ENCODE measurements at places on chromosomes 7 and 10.
A peak's percentile ranks its signal among the peaks of the same experiment; 100 is the strongest.

- DNase-seq: no peak
These were observed 231.1 kb downstream of the ADAM12 start for GRCh38 chr10:126157189-126157588.

DNA sequence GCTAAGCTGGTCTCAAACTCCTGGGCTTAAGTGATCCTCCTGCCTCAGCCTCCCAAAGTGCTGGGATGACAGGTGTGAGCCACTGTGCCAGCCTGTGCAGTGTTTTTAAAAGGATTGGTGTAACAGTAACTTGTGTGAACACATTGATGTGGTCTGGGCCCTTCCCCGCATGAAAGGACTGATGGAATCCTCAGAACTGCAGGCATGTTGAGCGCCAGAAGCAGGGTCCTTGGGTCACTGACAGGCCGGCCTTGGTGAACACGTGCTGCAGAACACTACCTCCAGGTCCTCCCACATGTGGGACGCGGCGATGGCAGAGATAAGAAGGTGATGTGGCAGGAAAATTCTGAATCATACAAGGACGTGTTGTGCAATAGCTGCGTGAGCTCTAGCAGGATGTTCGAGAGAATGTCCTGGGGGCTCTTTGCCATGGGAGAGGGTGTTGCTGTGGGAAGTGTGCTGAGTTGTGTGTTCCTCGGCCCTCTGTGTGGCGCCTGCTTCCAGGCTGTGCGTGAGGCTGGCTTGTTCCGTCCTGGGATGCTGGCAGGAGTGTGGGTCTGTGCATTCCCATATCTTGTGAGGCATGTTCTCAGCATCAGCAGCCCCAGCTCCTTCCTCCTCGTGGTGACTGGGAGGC is 68.2 kb downstream of the DNAJB6 start:
- DNase-seq: no peak

GRCh38 chr10:125101049-125101448 is 59.3 kb downstream of the CTBP2 start:
- DNase-seq: no peak

DNA sequence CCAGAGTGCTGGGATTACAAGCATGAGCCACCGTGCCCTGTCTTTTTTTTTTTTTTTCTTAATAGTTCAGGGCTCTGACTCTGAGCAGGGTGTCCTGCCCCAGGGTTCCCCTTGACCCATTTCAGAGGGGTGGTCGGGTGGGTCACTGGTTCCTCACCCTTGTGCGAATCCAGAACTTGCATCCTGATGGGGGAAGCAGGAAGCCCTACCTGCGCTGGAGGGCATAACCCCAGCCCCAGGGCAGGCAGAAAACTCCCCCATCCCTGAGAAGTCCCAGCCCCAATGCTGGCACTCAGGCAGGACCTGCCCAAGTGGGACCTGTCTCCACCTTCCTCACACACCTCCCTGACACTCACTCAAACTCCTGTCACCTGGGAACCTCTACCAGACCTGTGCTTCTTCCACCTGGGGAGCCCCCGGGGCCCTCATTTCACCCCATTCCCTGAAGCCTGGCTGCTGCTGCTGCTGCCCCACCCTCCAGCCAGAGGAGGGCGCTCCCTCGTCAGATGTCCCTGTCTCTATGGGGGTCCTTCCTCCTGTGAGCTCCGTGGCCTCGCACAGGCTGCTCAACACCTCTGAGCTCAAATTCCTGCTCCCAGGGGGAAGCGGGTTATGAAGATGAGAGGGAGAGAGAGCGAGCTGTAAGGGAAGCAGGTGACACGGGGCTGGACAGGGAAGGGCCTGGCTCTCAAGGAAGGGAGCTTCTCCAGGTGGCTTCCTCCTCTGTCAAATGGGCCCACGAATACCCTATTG is 15.1 kb upstream of the ZNF273 start:
- DNase-seq: peak; percentile 46

- no peak for DNase-seq
These were observed 22.3 kb downstream of the PDGFA start for GRCh38 chr7:497346-497745.

DNA sequence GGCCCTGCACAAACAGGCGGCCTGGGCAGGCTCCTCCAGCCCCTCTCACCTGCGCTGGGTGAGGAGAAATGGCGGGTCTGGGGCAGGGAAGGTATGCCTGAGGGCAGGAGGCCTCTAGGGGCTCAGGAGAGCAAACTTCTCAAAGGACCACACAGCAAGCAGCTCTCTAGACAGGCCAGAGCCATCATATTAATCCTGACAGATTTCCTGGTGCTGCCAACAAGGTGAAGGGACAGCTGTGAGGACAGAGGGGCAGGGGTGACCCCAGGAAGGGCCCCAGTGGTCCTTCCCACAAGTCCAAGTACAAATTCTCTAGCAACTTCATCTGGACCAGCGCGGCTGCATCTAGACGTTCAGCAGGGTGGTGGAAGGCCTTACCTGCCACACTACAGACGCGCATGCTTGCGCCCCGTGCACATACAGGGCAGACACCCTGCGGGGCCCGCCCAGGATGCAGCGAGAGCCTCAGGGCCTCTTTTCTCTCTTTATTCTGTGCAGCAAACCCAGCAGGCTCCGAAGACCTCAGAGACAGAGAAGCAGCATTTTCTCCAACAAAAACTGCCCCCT is 62.1 kb downstream of the ZRANB1 start:
- no peak for DNase-seq

GRCh38 chr10:14022052-14022451 is 308.7 kb downstream of the FRMD4A start:
- no peak for DNase-seq

- DNase-seq: no peak
These were observed 459.3 kb downstream of the HTR7 start for GRCh38 chr10:90398566-90398965.

- DNase-seq: no peak
These were observed 278.3 kb downstream of the MAD1L1 start for GRCh38 chr7:1954366-1955004.

- no peak for DNase-seq
These were observed 12.3 kb downstream of the DDIT4 start for GRCh38 chr10:72285972-72286521.

- no peak for DNase-seq
These were observed 207.6 kb upstream of the ZNF32 start for GRCh38 chr10:43856299-43856698.

DNA sequence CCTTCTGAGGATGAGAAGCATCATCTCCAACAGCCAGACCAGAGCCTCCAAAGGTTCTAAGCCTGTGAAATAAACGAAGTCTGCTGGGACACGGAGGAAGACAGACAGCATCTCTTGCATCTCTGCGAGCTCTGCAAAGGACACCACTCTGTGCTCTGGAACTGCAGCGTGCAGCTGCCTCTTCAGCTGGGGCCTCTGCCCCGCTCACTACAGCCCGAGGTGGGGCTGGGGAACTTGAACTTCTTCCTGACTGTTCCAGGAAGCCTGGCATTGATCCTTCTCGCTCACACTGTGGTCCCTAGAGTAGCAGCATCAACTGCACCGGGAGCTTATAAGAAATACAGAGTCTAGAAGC is 163.3 kb downstream of the USP6NL start:
- no peak for DNase-seq

DNA sequence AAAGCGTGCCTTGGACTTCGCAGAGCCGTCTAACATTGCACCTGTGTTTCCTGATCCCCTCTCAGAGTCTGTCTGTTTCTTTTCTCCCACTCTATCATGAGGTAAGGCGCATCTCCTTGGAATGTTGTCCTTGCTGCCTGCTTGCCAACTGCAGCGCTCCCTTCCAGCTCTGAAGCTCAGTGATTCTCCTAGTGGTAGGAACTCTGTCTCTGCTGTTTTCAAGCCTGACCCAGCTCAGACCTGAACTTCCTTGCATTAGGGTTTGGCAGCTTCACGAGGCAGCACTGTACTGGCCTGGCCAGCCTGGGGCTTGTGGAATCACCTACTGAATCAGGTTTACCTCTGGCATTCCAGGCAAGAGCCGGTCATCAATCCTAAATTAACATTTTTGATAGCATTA is 123.9 kb downstream of the CREB5 start:
- DNase-seq: no peak

- DNase-seq: peak; percentile 67
These were observed 3.5 kb downstream of the ARID5B start for GRCh38 chr10:61904733-61905725.

DNA sequence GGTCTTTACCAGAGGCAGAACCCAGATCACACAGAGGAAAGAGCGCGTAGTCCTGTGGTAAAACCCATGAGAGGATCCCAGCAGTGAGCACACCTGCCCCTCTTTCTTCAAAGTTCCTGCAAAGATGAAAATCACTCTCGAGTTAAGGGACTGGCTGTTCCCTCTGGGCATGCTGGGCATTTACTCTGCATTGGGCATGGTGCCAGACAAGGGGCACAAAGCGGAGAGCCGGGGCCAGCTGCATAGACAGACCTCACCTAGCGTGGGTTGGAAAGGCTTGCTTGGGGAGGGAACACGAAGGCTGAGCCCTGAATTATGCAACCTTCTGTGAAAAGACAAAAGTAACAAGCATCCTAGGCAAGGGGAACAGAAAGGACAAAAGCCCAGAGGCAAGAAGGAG is 120.0 kb upstream of the TCERG1L start:
- DNase-seq: no peak

DNA sequence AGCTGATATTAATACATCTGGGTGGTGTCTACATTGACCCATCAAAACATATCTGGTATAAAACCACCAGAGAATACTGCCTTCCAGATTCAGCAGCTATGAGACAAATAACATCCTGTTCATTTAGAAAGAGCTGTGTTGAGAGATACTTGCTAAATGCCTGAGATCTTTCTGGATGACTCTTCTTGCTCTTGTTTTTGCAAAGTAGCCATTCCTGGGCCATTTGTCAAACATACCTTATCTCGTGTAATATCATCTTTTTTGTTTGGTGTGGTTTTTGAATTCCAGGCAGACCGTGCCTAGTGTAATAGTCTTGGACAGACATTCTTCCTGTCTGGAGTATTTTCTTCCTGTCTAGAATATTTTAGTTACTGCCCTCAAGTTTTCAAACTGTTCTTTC is 74.7 kb upstream of the PRR15 start:
- DNase-seq: no peak

DNA sequence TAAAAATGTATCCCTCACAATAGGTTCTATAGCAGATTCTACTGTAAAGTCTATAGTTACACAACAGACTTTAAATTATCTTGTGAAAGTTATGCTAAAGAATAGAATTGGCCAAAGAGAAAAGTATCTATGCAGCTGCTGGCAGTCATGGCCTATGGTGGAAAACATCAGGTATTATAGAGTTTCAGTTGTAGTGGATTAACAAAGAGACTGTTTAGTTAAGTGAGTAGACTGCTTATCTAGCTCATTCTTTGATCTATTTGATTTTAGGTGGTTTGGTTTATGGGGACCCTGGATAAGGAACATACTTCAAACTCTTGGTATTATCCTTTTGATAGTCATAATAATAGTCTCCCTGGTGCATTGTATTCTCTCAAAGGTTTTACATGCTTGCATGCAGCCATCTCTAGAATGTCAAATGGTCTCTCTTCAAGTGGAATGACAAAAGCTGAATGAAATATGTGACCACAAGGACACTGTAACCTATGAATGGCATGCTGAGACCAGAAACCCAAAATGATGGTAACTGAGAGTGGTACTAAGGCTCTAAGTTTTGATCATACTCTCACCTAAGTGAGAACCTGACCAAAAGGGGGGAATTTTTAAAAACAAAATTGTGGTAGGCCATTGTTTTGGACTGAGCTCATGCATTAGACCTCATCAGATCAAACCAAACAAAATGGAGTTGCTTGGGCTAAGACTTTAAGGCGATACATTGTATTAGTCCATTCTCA is 54.9 kb upstream of the NAMPT start:
- DNase-seq: no peak

- DNase-seq: no peak
These were observed 61.6 kb downstream of the KCNMA1 start for GRCh38 chr10:77576007-77576367.

Data from stimulated activated CD4-positive, alpha-beta T cell treated with anti-CD3 and anti-CD28 coated beads, Interleukin-2, amount 100 ng/mL, for 24 hours (primary cell).